ENCODE measurements at places on chromosomes 4 and X.

- no peak for DNase-seq
These were observed 7.4 kb downstream of the DOK7 start for GRCh38 chr4:3470244-3471097.

- no peak for DNase-seq
These were observed 31.5 kb downstream of the NOP14 start for GRCh38 chr4:2931512-2932301.

- DNase-seq: no peak
These were observed 188.4 kb downstream of the DHX15 start for GRCh38 chr4:24395937-24396336.

DNA sequence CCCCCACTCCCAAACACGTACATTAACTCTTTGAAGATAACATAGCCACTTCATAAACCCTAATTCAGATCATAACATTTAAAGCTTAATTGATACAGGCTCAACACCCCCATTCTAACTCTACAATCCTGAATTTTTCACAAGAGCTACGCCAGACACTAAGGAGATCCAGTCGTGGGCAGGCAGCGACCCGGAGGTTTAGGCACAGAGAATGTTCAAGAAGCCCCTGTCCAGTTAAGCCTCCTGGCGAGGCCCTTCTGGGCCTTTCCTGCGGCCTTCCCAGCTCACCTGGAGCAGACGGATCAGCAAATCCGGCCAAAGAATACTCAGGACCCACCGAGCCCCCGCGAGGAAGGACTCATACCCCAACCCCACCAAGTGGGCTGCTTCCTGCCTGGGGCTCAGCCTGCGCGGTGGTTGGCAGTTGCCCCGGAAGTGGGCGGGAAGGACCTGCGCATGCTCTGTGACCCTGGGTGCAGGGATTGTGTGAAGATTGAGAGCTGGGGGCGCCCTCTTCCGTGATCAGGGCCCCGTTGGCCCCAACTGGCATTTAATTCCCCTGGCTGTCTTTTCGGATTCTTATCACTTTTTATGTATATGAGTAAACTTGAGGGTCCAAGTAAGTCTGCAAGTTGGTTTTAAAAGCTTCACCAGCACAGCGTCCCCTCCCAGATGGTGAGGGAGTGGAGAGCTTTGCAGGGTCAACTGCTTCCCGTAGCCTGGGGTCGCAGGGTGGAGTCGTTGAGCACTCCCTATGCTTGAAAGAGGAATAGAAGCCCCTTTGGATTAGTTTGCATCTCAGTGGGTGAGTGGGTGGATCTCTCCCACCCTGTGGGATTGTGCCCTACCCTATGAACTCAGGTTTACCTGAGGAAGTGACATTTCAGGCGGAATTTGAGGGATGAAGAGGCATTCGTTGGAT, at the start of gene TRIM61:
Gene TRIM61, minus strand, starts transcription at position 415 of the 922 bp plus-strand sequence. CDS start 7,655 bp downstream, outside the sequence.
- DNase-seq: peak; percentile 22

GRCh38 chr4:177485528-177485927, 43.3 kb upstream of the AGA start:
- DNase-seq: no peak

DNA sequence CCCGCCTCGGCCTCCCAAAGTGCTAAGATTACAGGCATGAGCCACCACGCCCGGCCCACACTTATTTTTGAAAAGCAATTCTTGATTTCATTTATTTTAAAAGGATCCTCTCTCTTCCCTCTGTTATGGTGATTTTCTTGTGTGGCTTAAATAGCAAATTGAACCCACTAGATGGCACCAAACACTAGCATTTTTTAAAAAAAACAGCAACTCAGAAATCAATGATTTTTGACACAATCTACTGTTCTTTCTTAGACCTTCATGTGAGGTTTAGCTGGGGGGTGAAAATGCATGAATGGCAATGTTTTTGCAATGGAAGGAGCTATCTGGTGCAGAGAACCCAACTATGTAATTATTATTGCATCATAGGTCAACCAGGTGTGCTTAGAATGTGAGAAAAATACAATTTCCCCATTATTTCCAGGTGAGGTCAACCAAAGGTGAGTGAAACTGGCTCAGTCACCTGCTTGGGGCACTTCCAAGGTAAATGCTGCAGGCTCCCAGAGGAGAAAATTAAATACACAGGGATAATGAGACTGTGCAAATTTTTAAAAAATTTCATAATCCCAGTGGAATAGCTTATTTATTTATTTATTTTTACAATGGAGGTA, 226.7 kb upstream of the PRKX start:
- DNase-seq: no peak

- DNase-seq: no peak
These were observed 187.8 kb downstream of the FRAS1 start for GRCh38 chr4:78244705-78245485.

DNA sequence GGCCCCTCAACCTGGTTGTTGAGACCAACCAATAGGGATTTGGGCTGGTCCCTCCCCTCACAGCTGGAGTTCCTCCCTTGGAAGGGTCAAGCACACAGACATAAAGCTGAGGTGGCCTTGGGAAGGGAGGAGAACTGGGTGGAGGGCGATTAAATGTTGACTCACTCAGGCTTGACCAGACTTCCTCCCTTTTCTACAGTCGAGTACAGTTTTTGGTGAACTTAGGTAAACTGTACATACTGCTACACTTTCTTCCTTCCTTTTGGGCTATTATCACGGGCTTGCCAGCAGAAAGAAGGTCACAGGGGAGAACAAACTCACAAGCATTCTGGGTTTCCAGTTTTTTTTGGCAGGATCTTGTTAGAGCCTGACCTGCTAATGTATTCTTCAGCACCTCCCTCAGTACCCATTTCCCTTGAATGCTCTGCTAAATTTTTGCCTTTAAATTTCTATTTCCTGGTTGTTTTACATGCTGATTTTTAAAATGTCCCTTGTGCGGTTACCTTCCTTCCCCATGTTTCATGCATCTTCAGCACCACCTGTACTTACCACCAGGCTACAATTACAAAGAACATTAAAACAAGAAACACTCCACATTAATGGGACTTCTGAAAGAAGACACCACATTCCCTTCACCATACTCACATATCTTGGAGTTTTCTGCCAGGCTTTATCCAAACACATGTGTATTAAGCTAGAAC, 135.2 kb upstream of the RASGEF1B start:
- DNase-seq: no peak

- DNase-seq: no peak
These were observed 201.8 kb downstream of the SLC39A8 start for GRCh38 chr4:102143433-102143832.

DNA sequence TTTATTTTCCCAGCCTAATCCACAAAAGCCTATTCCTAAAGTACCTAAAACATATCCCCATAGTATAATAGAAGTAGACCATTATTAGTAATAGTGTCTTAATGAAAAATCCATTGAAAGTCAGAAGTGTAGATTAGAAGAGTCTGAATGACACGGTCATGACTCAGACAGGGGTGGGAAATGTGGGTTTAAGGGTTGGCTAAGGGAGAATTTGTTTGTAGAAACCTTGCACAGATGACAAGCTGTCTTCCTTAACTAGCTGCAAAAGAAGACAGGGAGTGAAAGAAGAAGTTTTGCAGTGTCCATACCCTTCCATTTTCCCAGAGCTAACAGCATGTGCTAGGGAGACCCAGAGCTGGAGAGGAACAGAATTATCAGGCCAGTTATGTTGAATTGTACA, 242.7 kb upstream of the ETNPPL start:
- DNase-seq: no peak

- DNase-seq: no peak
These were observed 150.5 kb downstream of the VCX3A start for GRCh38 chrX:6384371-6384770.

DNA sequence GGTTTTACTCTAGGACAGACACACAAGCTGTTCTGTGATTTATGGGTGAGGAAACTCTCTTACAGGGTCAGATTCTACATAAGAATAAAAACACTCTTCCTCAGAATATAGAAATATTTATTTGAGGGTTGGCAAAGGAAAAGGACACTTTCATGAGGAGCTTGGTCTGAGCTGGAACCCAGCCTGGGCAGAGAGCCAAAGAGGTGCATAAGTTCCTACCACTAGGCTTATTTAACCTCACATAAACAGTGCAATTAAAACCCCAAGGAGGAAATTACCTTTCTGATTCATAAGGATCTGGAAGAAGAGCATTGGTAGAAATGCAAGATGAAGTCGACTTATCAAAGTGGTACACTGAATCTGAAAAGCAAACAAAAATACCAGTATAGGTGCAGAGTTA, 32.9 kb downstream of the SETD7 start:
- no peak for DNase-seq

GRCh38 chrX:131235768-131236545, 53.1 kb downstream of the IGSF1 start:
- no peak for DNase-seq

DNA sequence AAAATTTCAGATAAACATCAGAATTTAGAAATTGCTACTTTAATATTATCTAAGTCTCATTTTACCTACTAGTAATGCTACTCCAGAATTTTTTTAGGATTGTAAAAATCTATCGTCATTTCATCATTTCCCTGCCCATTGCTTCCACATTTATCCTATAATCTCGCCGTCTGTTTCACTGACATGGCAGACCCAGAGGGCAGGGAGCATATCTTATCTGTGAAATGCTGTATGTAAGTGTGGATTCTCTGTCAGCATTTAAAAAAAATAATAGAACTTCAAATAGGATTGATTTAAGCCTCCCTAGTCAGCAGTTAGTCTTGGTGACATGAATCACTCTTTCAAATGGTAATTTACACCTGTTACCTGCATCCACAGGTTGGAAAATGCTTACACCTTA, 314.4 kb downstream of the PCDH7 start:
- DNase-seq: no peak

DNA sequence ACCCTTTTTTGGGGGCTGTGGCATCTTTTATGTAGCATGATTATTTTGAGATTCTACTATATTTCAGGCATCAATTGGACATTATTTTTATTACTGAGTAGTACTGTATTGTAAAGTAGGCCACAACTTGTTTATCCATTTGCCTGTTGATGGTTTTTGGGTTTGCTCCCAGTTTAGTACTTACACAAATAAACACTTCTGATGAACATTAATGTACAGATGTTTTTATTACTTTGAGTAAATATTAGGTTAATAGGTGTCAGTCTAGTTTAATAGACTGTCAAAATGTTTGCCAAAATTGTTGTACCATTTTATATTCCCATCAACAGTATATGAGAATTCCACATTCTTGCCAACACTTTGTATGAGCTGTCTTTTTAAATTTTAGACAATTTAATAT, 214.9 kb upstream of the MAD2L1 start:
- no peak for DNase-seq

DNA sequence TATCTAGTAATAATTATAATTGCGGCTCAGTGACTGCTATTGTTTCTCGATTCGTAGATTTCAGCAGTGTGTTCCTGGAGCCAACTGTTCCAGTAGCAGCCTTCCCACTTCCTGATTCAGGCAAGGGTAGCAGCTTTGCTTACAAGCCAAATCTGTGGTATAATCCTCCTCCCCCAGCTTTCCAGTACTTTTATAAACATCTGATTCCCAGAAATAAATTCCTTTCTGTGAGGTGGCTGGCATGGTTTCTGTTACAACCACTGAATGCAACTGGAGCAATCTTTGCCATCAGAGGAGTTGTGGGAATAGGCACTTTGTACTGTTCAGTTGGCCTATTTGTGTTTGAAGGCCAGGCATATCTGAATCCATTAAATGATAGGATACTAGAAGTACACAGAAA, 80.0 kb downstream of the GLRA3 start:
- no peak for DNase-seq

GRCh38 chrX:52923781-52924241, 26.7 kb downstream of the FAM156B start:
- DNase-seq: no peak

GRCh38 chr4:139654516-139654915, 11.1 kb upstream of the MGST2 start:
- no peak for DNase-seq

DNA sequence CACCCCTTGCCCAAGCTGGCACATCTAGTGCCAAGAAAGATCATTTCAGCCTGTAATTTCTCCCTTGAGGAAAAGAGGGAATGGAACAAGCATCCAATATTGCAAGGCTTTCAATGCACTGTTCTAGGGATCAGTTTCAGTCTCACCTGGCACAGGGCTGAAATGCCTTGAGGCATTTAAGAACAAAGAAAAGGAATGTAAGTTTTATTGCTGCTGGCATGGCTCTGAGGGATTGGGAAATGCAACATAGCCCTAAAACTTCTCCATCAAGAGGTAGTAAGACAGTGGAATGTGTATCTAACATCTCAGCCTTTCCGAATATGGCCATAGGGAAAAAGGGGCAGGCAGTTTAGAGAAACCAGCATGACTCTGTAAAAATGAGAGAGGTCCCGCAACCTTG, 732.6 kb upstream of the LCORL start:
- no peak for DNase-seq

- DNase-seq: peak; percentile 10
These were observed at the start of gene ARSD for GRCh38 chrX:2928583-2929434. TSS of gene ARSD (minus strand) at chrX:2929339. CDS start at chrX:2929275, 64 bp downstream.

DNA sequence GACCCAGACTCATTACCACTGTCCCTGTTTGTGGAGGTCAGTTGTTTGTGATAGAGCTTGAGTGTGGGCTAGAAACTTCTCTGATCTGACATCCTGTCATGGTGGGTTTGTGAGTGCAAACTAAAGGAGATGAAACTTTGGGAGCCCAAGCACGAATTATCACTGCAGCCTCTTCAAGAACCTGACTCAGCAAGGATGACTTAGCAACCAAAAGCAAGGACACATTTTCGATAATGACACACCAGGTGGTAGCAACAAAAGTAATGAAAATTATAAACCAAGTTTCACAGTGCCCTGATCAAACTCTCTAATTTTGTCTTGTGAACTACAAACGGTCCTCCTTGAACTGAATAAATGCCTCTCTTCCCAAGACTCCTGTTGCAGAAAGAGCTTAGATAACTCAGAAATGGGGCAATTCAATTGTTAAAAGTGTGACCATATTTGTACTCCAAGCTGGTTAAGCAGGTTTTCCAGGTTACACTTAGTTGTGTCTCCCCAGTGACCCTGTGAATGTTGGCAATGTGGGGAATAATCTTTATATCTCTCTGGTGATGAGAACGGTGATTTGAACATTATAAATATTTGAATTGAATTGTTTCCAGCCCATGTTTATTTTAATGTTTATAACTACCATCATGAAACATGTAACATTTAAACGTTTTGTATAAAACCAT, 52.6 kb upstream of the ATP8A1 start:
- no peak for DNase-seq

GRCh38 chr4:139367421-139368090, 65.3 kb upstream of the NDUFC1 start:
- DNase-seq: no peak

GRCh38 chrX:3244203-3244743, 102.2 kb downstream of the MXRA5 start:
- DNase-seq: no peak

DNA sequence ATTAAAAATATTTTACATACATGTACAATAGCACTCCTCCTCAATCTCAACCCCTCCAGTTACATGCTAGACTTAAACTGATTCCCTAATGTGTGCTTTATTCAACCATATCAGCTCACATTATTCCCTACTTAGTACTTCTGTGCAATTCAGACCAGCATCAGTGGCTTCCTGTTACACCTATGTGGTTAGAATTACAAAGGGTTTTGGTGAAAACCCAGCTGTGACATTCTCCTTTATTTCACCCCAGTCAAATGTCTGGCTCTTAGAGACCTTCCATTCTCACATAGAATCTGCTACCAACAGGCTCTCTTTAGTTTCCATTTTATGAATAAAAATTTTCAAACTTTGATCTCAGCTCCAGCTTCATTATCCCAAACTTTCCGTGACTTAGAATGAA, 85.2 kb upstream of the SLC7A11 start:
- no peak for DNase-seq

Measured in stimulated activated CD8-positive, alpha-beta memory T cell treated with anti-CD3 and anti-CD28 coated beads, Interleukin-15, amount 100 ng/mL, for 4 hours (primary cell).